Cardiac septum (tissue), 1 donor: ENCODE measurements at places on chromosomes 16 and 17.

- DNase-seq = no peak
Observed at GRCh38 chr17:58065238-58065637, 18.0 kb upstream of the DYNLL2 start.

GRCh38 chr16:6946802-6947201 lies 385.8 kb upstream of the RBFOX1 start:
- DNase-seq = no peak

DNA sequence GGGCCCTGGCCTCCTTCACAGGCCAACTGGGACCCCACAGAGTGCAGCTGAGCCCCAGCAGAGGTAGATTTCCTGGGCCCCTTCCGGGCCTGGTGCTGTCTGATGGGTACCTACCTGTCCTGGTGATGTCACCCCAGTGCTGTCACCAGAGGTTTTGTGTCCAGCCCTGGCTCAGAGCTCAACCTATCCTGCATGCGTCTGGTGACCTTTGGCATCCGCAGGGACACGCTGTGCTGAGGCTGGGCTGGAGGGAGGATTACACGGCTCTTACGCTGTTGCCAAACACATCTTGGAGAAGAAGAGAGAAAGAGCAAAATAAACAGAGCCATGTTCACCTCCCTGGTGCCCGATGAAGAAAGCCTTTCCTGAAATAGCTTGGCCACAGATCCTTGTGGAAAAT lies 70.6 kb upstream of the MED9 start:
- DNase-seq = no peak

DNA sequence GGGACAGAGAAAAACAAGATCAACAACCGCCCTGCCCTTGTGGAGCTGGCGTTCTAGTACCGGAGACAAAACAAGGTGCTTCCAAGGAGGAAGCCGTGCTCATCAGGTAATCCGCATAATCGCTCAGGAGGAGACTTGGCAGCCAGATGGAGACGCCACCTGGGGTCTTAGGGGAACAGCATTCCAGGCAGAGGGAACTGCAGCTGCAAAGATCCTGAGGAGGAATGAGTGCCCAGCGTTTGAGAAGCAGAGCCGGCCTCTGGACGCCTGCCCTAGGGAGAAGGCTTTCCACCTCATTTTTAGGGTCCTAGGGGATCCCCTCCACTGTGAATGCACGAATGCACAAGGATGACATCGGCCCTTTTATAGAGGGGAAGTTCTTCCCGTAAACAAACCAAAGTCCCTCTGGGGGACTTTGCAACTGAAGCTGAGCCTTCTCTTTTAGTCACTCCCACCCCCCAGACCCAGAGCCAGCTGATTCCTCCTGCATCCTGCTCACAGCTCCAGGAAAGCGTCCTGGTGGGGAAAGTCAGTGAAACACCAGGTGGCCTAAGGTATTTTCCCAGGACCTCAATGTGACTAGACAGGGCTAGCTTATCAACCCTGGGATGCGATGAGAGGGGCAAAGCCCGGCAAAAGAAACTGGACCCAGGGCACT lies 13.2 kb upstream of the MPRIP start:
- DNase-seq = peak; percentile 70

DNA sequence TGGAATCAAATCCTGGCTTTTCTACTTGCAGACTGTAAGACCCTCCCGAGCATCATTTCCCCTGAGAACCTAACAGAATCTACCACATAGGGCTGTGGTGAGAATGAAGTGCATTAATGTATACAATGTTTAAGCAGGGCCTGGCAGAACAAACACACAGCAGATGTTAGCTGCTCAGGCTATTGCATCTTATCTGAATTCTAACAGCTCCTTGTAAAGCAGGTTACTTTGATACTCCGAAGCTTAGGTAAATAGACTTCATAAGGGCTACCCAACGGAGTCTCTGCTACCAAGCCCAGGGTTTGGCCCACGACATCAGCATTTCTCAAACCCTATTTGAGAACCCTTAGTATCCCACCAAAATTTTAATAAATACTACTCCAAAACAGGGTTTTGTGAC lies 24.4 kb upstream of the NOS2 start:
- DNase-seq = no peak

GRCh38 chr16:1560153-1560552 lies 26.7 kb downstream of the TMEM204 start:
- no peak for DNase-seq

DNA sequence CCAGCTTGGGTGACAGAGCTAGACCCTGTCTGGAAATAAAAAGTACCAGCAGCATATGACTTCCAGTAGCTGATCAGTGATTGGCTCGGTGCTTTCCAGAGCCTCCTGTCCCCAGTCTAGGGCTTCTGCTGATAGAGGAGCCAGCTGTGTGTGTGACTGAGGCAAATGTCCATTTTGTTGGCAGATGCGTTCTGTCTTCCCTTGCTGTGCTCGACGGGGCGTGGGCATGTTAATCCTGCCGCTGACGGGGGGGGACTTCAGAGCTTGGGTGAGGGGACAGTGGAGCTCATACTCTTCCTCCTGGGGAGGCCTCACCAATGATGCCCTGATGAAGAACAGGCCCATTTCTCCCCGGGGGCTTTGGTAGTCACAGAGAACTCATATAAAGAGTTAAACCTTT lies 14.6 kb downstream of the KCTD2 start:
- no peak for DNase-seq

DNA sequence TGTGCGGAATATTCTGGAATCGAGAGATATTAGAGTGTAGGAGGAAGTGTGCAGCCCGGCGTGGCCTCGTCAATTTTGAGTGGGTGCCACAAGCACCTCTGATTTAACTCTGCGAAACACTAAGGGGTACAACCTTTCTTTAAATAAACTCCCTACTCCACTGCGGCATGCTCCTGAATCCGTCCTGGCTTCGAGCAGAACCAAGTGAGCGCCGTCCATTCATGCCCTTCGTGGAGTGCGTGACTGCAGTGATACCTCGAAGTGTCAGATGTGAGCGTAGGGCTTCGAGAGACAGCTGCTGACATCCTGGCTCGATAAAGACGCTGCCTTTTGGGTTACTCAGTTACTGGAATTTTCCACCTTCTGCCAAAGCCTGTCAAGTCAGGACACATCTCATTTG lies 128.8 kb downstream of the FOXL1 start:
- DNase-seq = no peak

GRCh38 chr17:29615492-29616299 lies 7.0 kb downstream of the CORO6 start:
- peak; percentile 90 for DNase-seq

DNA sequence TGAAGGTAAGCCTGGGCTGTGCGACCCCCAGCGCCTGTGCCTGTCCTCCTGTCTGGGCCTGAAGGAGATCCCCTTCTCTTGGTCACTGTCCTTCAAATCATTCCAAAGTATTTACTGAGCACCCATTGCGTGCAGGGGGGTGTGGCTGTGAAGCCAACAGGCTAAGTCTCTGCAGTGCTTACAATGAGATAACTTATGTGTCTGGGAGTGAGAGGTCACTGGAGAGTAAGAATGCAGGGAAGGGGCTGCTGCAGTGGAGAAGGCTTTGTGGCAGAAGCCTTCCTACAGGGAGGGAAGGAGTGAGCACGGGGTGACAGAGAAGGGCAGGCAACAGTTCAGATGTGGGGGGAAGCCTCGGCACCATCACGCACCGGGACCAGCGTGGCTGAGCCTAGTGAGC lies 11.2 kb upstream of the SMIM5 start:
- DNase-seq = no peak

- no peak for DNase-seq
Observed at GRCh38 chr16:81127051-81127450, 30.9 kb upstream of the GCSH start.

DNA sequence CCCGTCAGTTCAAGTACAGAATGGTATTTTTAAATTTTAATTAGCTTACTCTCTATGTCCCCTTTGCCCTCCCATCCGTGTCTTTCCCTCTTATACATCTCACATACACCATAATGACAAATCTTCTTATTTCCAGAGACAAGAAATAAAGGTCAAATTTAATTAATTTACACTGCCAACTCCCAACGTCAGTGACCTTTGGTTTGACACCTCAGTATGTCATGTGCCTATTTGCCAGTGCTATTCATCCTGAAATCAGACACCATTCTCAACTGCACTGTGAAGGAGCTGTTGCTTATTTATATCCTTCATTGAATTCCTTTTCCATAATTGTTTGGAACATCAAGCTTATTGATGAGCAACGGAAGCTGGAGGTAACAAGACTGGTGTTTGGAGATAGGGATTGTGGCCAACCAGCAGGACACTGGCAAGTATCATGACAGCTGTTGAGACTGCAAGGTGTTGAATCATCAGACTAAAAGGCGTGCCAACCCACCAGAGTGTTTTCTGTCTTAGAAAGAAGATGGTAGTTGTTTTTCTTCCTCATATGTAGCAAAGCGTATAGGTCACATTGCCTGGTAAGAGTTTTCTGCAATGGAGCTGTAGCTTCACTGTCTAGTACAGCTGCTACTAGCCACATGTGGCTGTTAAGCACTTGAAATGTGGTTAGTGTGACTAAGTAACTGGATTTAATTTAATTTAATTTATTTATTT lies 12.5 kb downstream of the CALCOCO2 start:
- no peak for DNase-seq

DNA sequence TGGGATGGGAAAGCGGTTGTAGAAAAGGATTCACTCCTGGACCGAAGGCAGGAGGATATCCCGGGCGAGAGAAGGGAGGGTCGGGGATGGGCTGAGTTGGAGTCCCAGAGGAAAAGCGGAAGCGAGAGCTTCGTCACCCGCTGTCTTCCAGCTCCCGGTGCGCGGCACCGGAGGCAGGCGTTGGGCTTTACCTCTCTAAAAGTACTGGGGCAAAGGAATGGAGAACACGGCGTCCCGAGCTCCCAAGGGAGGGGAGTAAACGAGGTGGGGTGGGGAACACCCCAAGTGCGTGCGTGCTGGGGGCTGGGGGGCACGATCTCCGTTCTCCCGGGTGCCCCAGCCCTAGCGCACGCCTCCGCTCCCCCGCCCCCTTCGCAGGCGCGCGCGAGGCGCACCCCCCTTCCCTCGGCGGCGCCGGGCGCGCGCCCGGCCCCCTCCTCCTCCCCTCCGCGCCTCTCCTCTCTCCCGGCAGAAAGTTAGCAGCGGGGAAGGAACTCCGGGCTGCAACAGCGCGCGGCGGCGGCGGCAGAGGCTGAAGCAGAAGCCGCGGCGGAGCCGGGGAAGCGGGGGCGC lies at the start of gene HS3ST4:
HS3ST4 (plus strand) TSS at position 441 of the 573 bp plus-strand sequence.
- DNase-seq = no peak

GRCh38 chr17:48577946-48578615 lies at the start of gene HOXB4:
Gene HOXB4 (minus strand): TSS chr17:48578350. CDS start chr17:48578319, 31 bp downstream.
- DNase-seq = peak; percentile 88

- DNase-seq = no peak
Observed at GRCh38 chr17:82668024-82668630, 19.9 kb upstream of the WDR45B start.
